ENCODE measurements at places on chromosomes 16 and 17.

- H3K36me3 ChIP-seq = no peaks in the 10 kb centered on the region
- H3K27ac ChIP-seq = no peak overlapping the region
- peaks cover 27% of the 10 kb centered on the region for H3K27me3 ChIP-seq
Observed at GRCh38 chr16:66432429-66432828, 5.3 kb downstream of the BEAN1 start.

DNA sequence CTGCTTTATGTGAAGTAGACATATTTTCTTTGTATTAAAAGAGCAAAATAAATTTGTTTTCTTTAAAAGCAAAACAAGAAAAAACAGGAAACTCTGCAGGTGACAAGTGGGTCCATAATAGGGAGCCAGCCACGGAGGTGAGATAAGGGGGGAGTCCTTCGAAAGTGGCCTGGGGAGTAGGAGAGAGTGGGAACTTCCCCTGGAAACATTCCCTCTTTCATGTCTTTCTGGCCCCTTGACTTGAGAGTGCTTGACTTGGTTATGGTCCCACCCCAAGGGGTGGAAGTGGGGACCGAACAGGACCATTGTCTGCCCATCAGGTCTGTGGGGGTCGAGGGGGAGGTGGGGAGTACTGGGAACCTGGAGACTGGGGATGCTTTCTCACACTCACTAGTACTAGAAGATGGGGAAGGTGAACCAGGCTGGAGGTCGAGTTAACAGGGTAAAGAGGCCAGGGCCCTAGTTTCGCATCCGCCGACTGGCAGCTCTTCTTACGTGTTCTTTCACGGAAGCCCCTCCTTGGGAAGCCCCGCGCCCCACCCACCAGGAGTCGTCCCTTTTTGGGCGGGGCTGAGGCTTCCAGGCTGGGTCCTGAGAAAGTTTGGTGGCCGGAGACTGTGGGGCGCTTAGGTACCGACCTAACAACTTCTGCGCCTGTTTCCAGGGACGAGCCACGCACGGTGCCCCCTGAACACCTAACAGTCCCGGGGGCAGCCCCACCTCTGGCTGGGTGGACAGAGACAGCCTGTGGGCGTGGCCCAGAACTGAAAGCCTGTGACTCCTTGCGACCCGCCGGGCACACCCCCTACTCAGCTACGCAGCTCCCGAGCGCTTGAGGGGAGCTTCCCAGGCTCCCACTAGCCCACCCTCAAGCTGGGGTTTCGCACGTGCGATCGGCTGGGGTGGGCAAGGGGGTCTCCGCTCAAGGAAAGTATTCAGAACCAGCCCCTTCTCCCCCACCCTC lies 790 bp downstream of the TRADD start:
- DNase-seq = no peak
- H3K27me3 ChIP-seq = peaks cover 91% of the 10 kb centered on the region
- peaks cover 7% of the 10 kb centered on the region for H3K4me1 ChIP-seq
- peak overlapping the region; percentile 38 for H3K4me3 ChIP-seq
- no peak overlapping the region for H3K27ac ChIP-seq

DNA sequence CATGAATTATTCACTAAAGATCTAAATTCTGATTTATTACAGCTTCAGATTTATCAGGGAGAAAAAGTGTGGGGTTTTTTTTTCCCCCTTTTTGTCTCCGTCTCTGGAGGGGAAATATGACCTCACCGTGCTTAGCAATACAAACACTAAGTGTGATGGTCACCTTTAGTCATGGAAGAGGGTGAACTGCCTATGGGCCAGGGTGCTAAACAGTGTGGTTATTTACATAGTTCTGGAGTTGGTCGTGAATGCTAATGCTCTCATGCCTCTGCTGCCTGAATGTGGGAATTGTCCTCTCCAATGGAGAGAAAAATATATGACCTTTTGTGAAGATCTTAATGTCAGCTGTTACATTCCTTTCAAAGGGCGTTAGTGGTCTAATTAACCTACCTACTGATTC lies 44.8 kb upstream of the MSI2 start:
- no peak overlapping the region for H3K4me3 ChIP-seq
- H3K27me3 ChIP-seq = no peaks in the 10 kb centered on the region
- H3K4me1 ChIP-seq = no peaks in the 10 kb centered on the region
- DNase-seq = no peak
- no peak overlapping the region for H3K27ac ChIP-seq
- no peaks in the 10 kb centered on the region for H3K36me3 ChIP-seq

GRCh38 chr17:6567528-6568183 lies 11.3 kb upstream of the PITPNM3 start:
- no peaks in the 10 kb centered on the region for H3K27me3 ChIP-seq
- no peak overlapping the region for H3K4me3 ChIP-seq
- no peak for DNase-seq
- no peaks in the 10 kb centered on the region for H3K36me3 ChIP-seq
- H3K27ac ChIP-seq = no peak overlapping the region

- H3K4me3 ChIP-seq = no peak overlapping the region
- no peaks in the 10 kb centered on the region for H3K27me3 ChIP-seq
- no peak for DNase-seq
- H3K27ac ChIP-seq = no peak overlapping the region
- peaks cover 4% of the 10 kb centered on the region for H3K4me1 ChIP-seq
Observed at GRCh38 chr17:80724775-80725266, 180.2 kb downstream of the RPTOR start.
